ENCODE measurements at places on chromosomes 12 and 14.

GRCh38 chr12:823028-823698 is 70.8 kb downstream of the WNK1 start:
- peaks cover 49% of the 10 kb centered on the region for H3K4me1 ChIP-seq
- DNase-seq: no peak
- peak overlapping the region; percentile 3 for H3K4me3 ChIP-seq
- H3K36me3 ChIP-seq: peaks cover 34% of the 10 kb centered on the region

GRCh38 chr12:28866296-28866695 is 282.8 kb upstream of the FAR2 start:
- no peak for DNase-seq
- H3K36me3 ChIP-seq: no peaks in the 10 kb centered on the region
- no peaks in the 10 kb centered on the region for H3K27me3 ChIP-seq
- no peak overlapping the region for H3K4me3 ChIP-seq
- H3K27ac ChIP-seq: no peak overlapping the region
- H3K4me1 ChIP-seq: no peaks in the 10 kb centered on the region

DNA sequence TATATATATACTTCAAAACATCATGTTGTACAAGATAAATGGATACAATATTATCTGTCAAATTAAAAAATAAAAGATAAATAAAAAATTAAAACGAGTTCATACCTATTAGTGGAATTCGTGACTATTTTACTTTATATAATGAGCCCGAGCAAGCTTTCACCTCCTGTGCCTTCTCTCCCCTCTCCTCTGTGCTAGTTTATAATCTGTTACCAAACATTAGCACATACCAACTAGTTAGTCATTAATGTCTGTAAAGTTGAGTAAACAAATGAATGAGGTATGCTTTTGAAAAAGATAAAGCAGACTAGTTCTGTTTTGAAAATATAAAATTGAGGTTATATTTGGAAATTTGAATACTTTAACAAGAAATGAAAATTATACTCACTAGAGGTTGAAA is 84.0 kb downstream of the LRRC9 start:
- no peaks in the 10 kb centered on the region for H3K36me3 ChIP-seq
- DNase-seq: no peak
- no peak overlapping the region for H3K27ac ChIP-seq
- H3K4me1 ChIP-seq: no peaks in the 10 kb centered on the region

DNA sequence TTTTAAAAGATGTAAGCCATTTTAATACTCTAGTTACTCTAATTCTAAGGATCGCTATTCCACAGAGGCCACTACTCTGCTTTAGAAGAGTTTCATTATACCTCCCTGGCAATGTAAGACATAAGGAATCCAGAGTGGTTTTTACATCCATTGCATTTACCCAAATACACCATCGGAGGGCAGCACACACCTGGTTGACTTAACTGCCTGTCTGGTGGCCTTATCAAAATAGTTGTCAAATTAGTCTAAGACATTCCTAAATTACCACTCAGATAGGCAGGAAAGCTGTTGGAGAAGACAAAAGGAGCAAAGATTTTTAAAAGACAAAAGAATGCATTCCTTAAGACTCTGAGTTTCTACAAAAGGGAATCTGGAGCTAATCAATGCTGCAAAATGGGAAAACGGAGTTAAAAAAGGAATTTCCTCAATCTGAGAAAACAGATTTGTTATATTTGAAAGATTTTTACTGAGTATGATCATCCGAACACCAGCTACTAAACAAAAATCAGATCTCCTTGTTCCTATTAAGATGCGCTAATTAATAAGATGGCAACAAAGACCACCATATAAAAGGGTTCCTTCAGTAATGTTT is 33.8 kb upstream of the FGD4 start:
- H3K4me3 ChIP-seq: no peak overlapping the region
- peaks cover 2% of the 10 kb centered on the region for H3K36me3 ChIP-seq
- no peaks in the 10 kb centered on the region for H3K27me3 ChIP-seq
- H3K4me1 ChIP-seq: no peaks in the 10 kb centered on the region
- DNase-seq: no peak
- no peak overlapping the region for H3K27ac ChIP-seq

DNA sequence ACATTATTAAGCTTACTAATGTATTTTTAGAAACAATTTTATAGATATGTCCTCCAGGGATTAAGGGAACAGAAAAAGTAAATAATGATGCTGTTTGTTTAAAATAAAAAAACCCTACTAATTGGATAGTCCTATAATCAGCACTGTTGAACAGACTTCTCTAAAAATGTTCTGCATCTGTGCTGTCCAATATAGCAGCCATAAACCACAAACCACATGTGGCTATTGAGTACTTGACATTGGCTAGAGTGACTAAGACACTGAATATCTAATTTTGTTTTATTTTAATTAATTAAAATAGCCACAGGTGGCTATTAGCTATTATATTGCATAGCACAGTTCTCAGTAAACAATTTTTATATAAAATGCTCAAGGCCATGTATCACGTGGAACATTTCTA is 210.4 kb downstream of the DPY19L2 start:
- no peaks in the 10 kb centered on the region for H3K36me3 ChIP-seq
- H3K4me1 ChIP-seq: no peaks in the 10 kb centered on the region
- no peak for DNase-seq
- H3K4me3 ChIP-seq: no peak overlapping the region
- no peak overlapping the region for H3K27ac ChIP-seq

All from activated B cell treated with CpG ODN at 0.5 μM for 24 hours (primary cell).